ENCODE measurements at places on chromosomes 12 and 14. TPM values are rescaled to one million over a fixed set of nuclear protein-coding genes. Genes with fewer than 3 reads are reported as not detected.

KRT72 gene
- total RNA-seq: 0.17 TPM

BEGAIN gene
- 8.5 TPM for total RNA-seq

ITGB7 gene
- total RNA-seq: 1.9 TPM

FOXM1 gene
- total RNA-seq: 85.1 TPM

B4GALNT1 gene
- 31.3 TPM for total RNA-seq

FGF23 gene
- total RNA-seq: not detected

GRCh38 chr14:95948558-95948981 lies 71.9 kb downstream of the TUNAR start:
- DNase-seq: no peak

DNA sequence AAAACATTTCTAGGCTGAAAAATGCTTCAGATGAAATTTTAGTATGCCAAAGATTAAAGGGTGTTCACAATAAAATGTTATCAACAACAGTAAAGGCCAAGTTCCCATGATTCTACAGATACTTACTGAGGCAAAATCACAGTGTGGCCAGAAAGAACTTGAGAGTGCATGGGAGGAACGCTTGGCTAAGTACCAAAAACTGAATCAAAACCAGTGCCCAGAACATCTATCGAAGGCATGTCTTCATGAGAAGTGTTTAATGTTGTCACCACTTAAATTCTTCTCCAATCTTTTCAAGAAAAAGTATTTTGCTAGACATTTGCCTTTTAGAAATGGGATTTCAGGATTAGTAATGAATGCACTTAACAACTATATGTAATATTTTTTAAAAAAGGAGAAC lies 41.5 kb downstream of the KIF21A start:
- DNase-seq: no peak

- no peak for DNase-seq
Observed at GRCh38 chr14:68716698-68717097, 76.2 kb downstream of the ZFP36L1 start.

- no peak for DNase-seq
Observed at GRCh38 chr12:109612975-109613502, 39.4 kb downstream of the MVK start.

DNA sequence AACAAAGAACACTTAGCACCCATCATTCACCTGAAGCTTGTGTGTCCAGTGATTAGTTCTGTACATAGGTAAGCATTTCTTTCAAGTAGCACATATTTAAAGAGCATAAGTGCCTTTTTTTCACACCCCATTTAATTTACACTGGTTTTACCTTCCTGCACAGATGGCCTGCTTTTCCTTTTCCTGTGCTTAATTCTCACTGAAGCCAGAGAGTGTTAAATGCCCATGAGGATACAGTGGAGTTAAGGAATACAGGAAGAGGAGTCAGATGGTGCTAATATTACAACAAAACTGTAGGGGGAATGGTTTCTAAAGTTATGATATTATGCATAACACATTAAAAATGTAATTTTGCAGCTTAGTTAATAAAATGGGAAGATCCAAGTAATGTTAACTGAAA lies 31.0 kb upstream of the SLC38A1 start:
- DNase-seq: no peak

- no peak for DNase-seq
Observed at GRCh38 chr12:6855322-6855721, 3.4 kb downstream of the USP5 start.

- no peak for DNase-seq
Observed at GRCh38 chr12:108635201-108635996, 1.7 kb upstream of the SELPLG start.

- DNase-seq: no peak
Observed at GRCh38 chr12:31634620-31635019, 24.9 kb upstream of the ETFBKMT start.

DNA sequence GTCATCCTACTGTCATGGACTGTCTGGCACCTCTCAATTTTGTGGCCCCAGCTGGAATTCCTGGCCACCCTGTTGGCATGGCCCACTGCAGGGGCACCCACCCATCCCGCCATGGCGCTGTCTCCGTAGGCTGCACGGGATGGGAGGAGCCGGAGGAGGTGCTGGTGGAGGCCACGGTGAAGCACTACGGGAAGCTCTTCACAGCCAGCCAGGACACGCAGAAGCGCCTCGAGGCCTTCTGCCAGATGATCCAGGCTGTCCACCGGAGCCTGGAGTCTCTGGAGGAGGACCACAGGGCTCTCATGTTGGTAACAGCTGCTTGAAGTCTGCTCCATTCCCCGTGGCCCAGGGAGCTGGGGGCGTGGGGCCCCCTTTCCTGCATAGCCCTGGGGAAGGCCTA lies 3.9 kb downstream of the CCDC197 start:
- DNase-seq: no peak

GRCh38 chr14:52018252-52018651 lies 28.9 kb downstream of the RTRAF start:
- no peak for DNase-seq

- DNase-seq: no peak
Observed at GRCh38 chr14:105488781-105489541, 2.1 kb upstream of the TEDC1 start.
